GM12864 (cell line): ENCODE measurements at places on chromosomes 6 and 20.
A peak's percentile ranks its signal among the peaks of the same experiment; 100 is the strongest.

GRCh38 chr20:46350201-46350985 lies 42.1 kb upstream of the CDH22 start:
- DNase-seq, result peak; percentile 67

GRCh38 chr6:139982652-139983295 lies 608.3 kb upstream of the CITED2 start:
- DNase-seq, result no peak

GRCh38 chr6:3721810-3722621 lies 29.5 kb downstream of the PXDC1 start:
- DNase-seq, result no peak

GRCh38 chr6:36615018-36615761 lies 21.0 kb downstream of the SRSF3 start:
- DNase-seq, result no peak

- DNase-seq, result no peak
Measured at GRCh38 chr20:60838297-60838696, 413.8 kb upstream of the CDH4 start.
